ENCODE measurements at places on chromosomes 7 and 10.

GRCh38 chr7:10483671-10484070 lies 490.0 kb upstream of the PHF14 start:
- no peak for DNase-seq

GRCh38 chr7:121138262-121138933 lies 149.9 kb downstream of the CPED1 start:
- DNase-seq, result no peak

DNA sequence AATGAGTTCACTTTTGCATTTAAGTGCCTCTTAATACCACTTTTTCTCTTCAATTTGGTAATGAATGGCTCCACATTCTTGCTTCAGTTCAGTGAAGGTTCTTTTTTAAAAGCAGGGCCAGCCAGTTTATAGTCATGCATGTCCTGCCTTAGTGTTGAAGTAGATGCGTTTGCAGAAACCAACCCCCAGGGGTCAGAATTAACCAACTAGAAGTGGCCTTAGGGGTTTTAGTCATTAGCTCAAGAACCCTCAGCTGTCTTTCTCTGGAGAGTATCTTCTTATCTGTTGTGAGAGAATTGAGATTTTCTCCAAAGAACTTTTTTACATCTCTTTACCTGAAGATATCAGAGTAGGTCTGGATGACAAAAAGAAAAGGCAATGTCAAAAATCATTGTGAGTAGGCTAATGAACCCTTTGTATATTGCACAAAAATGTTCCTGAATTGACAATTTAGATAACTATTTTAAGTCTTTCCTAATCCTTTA lies 82.2 kb downstream of the PIK3CG start:
- peak; percentile 20 for DNase-seq

DNA sequence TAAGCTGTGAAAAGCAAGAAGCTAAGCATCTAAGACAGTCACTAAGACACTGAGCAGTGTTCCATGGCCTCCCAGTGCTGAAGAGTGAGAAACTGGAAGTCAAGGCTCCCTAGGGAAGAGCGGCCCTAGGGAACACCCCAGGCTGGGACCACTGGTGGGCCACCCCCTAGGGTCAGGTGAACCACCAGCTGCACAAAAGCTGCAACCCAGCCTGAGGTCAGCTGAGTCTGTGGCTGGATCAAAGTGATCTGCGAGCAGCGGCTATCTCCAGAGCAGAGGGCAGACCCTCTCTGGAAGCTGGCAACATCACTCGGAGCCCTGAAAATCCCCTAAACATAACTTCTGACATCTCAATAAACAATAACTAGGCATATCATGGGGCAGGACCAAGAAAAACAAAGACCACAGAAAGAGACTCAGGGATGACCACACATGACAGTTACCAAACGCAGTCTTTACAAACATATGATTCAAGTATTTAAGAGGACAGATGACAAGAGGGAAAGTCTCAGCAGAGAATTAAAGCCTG lies 125.8 kb downstream of the DLG5 start:
- DNase-seq, result no peak

DNA sequence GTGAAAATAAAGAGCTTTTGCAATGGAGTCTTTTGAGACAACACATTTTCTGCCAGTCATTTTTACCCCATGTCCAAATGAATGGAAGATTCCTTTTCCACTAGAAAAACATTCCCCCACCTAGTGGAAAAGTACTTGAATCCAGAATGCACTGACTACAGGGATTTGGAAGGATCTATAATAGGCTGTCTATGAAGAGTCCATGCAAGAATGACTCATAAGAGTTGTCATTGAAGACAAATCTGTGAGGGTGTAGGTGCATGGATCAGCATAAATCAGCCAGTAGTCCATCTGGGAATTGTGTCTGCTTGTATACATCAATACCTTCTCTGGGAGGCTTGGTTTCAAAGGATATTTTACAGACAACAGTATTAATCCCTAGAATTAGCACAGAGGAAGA lies 32.5 kb upstream of the TRUB1 start:
- no peak for DNase-seq

- DNase-seq, result no peak
These were observed 4.6 kb upstream of the PFKFB3 start for GRCh38 chr10:6198171-6198570.

DNA sequence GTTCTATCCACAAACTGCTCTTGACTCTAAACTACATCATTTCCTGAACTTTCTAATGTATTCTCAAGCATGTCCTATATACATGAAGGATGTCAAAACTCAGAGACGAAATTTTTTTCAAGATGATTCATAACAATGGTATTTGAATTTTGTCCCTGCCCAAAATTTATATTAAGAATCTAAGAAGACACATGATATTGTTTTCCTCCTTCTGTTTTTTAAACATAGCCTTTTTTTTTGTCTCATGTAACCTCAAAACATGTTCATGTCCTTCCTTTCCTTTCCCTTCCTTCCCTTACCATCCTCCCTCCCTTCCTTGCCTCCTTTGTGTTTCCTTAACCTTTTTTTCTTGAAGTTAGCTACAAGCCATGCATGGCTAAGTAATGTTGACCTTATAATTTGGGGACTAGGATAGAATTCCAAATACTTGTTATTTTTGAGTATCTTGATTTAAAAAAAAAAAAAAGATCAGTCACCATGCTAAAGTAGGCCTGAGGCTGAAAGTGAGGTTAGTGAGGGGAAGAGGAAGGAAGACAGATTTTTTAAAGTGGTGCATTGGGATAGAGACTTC lies 163.0 kb downstream of the SUGCT start:
- DNase-seq, result no peak

DNA sequence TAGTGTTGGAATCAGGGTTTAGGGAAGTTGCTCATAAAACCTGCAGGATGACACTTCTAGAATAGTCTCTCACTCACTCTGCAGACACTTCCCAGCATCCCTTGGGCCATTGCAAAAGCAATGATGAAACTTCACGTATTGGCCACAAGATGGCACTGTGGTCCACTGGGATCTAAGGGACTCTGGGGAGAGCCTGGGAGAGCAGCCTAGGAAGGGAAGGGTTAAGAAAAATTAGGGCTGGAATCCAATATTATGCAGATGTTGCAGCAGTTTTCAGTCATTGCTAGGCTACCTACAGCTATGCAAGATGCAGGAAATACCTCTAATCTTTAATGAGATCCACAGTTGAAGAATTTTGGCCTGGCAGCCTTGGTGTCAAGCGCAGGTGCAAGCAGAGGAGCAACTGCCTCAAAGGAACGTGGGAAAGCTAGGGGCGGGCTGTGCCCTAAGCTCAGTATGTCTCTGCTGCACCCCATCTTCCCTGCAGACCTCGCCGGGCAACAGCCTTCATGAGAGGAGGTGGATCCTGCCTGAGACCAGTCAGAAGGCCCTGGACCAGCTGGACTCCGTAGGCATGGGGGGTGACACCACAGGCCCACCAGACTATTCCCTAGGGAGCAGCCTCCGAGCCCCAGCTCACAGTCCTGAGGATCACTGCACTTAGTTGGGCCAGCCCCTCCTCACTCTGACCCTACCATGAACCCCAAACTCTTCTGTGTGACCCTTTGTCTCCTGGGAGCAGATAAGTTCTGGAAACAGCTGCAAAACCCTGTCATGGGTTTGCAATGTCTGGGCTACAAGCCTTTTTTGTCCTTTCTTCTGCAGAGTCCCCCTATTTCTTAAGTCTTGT lies 127.9 kb upstream of the PRSS58 start:
- peak; percentile 57 for DNase-seq

DNA sequence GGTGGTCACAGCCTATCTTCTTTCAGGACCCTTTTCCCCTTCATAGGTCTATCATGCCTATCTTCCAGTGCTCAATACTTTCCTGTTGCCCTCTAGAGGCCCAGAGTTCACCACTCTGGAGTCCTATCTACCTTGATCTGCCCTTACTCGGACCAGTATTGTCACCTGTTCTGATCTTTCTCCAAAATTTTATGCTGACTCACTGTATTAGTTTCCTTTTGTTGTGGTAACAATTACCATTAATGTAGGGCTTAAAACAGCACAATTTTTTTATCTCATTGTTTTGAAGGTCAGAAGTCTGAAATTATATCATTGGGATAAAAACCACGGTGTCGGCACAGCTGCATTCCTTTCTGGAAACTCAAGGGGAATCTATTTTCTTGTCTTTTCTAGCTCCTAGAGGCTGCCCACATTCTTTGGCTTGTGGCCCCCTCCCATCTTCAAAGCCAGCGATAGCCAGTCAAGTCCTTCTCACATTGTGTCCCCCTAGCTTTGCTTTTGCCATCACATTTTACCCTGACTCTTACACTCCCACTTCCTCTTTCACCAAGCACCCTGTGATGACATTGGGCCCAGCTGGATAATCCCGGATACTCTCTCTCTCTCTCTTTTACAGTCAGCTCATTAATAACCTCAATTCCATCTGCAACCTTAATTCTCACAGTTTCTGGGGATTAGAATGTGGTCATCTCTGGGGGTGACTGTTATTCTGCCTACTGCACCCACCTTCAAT lies 54.6 kb downstream of the TFAM start:
- no peak for DNase-seq

DNA sequence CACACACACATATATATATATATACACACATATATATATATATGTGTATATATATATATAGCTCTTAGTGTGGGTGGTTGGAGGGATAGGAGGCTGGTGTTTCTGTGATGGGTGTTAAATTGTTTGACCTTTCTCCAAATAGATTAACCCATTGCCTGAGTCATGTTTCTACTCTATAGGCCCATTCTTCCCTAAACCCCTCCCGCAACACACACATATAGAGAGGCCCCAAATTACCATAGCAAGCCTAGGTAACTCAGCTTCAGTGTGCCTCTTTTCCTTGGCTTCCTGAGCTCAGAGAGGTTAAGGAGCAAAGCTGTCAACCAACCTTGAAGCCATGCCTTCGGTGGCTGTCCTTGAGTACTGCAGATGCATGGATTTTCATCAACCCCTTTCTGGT lies 98.7 kb upstream of the ADO start:
- DNase-seq, result no peak

DNA sequence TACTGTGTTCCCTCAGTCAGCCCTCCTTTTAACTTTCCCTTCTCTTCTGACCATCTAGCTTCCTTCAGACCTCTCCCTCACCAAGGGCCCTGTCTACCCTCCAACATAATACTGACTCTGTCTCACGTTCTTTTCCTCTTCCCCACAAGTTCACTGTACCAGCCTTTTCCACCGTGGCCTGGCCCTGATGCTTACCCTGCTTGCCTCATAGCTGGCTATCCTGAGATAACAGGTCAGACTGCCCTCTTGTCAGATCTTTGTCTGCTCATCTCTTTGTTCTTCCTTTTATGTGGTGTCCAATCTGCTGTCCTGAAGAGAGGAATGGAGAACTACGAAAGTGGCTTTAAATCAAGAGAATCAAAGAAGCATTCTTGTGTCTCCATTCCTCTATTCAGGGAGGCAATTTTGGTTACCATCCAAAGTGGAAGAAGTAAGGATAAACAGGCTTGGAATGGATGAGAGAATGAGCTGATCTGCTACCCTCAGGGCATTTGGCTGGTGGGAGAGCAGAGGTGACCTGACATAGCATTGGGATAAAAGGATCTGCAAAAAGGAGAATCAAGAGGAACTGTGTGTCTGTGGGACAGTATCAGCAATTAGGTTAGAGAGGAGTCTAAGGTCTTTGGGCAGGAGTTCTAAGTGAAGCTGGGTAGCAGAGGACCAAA lies 8.1 kb downstream of the BTAF1 start:
- DNase-seq, result no peak

GRCh38 chr10:7498111-7498510 lies 87.3 kb upstream of the SFMBT2 start:
- DNase-seq, result no peak

GRCh38 chr7:17663061-17663675 lies 277.1 kb downstream of the SNX13 start:
- no peak for DNase-seq

DNA sequence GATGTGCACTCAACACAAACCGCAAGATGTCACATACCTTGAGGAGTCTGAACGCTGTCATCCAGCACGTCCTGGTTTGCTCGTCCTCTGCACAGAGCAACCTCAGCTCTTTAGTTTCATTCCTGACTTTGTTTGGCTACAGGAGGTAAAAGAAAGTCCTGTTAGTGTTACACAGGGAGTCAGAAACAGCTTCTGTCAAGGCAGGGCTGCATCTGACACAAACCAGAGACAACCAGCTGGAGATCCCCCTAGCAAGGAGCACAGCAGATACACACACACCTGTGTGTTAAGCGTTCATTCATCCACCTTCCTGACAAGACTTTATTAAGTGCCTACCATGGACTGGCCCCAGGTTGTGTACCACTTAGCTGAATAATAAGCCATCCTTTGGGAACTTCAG lies 47.5 kb upstream of the DDC start:
- no peak for DNase-seq

All from substantia nigra (tissue), 51 donors.